Colonic mucosa (tissue), 4 donors: ENCODE measurements at places on chromosomes 2 and 18.
A peak's percentile ranks its signal among the peaks of the same experiment; 100 is the strongest.

DNA sequence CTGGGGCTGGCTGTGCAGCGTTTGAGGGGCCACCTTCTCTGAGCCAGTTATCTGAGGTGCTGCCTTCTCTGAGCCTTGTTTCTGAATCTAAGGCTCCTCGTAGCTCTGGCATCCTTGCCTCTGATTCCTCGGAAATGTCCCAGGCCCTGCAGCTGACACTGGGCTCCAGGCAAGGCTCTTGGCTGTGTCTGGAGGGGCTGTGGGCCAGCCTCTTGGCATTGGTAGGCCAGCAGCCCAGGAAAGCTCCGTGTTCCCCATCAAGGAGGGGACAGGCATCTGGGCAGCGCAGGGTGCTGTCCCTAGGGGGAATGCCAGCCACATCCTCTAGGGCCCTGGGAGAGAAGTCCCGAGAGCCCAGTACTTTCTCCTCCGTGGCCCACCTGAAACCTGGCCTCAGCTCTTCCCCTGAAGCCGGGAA lies 40.7 kb upstream of the TAF1B start:
- no peaks in the 10 kb centered on the region for H3K36me3 ChIP-seq
- no peak overlapping the region for H3K4me3 ChIP-seq

- no peak for DNase-seq
- H3K4me3 ChIP-seq, result no peak overlapping the region
- H3K27me3 ChIP-seq, result no peaks in the 10 kb centered on the region
- no peaks in the 10 kb centered on the region for H3K4me1 ChIP-seq
- no peak overlapping the region for H3K27ac ChIP-seq
- H3K36me3 ChIP-seq, result no peaks in the 10 kb centered on the region
These were observed 3.8 kb upstream of the TOGARAM2 start for GRCh38 chr2:28977176-28977875.

DNA sequence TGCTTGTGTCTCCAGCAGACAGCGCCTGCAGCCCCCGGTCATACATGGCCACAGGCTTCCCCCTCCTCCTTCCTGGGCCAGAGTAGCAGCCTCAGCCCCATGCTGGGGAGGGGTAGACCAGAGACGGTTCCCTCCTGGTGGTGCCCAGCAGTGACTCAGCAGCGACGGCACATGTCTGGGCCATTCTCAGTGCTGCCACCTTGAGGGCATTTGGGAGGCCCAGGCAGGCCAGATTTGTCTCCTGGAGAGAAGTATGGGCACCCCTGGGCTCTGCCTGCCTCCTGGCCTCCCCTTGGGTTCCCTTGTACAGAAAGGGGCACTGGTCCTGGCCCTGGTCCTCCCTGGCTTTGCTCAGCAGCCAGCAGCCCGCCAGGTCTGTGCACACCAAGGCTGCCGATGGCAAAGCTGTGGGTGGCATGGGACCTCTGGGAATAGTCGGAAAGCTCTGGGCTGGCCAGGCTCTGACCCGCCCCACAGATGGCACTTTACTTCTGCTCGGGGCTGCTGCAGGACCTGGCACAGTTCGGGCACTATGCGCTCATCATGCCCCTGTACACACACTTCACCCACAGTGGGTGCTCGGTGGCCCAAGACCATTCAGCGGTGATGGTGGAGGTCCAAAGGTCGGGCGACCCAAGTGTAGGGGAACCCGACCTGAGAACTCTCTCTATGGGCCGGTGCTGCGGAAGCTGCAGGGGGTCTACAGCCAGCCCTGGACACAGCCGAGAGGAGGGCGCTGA lies 11.4 kb upstream of the ALPI start:
- no peak overlapping the region for H3K4me3 ChIP-seq
- H3K4me1 ChIP-seq, result no peaks in the 10 kb centered on the region
- no peaks in the 10 kb centered on the region for H3K36me3 ChIP-seq
- DNase-seq, result peak; percentile 72
- H3K27me3 ChIP-seq, result no peaks in the 10 kb centered on the region

- H3K4me1 ChIP-seq, result no peaks in the 10 kb centered on the region
- no peak for DNase-seq
- H3K36me3 ChIP-seq, result no peaks in the 10 kb centered on the region
- no peak overlapping the region for H3K27ac ChIP-seq
These were observed 187.8 kb upstream of the FAM98A start for GRCh38 chr2:33786881-33787280.

- DNase-seq, result no peak
- no peak overlapping the region for H3K4me3 ChIP-seq
- H3K4me1 ChIP-seq, result no peaks in the 10 kb centered on the region
- no peaks in the 10 kb centered on the region for H3K27me3 ChIP-seq
- no peak overlapping the region for H3K27ac ChIP-seq
- H3K36me3 ChIP-seq, result no peaks in the 10 kb centered on the region
These were observed 12.7 kb downstream of the COL3A1 start for GRCh38 chr2:188986839-188987238.

- DNase-seq, result peak; percentile 36
- H3K4me1 ChIP-seq, result no peaks in the 10 kb centered on the region
- no peaks in the 10 kb centered on the region for H3K27me3 ChIP-seq
- H3K36me3 ChIP-seq, result no peaks in the 10 kb centered on the region
These were observed 645 bp downstream of the KCTD18 start for GRCh38 chr2:200509235-200509611.

- H3K36me3 ChIP-seq, result no peaks in the 10 kb centered on the region
- H3K4me1 ChIP-seq, result no peaks in the 10 kb centered on the region
- H3K4me3 ChIP-seq, result no peak overlapping the region
- no peak for DNase-seq
- H3K27me3 ChIP-seq, result no peaks in the 10 kb centered on the region
- no peak overlapping the region for H3K27ac ChIP-seq
These were observed 7.6 kb downstream of the CYBRD1 start for GRCh38 chr2:171529914-171530313.

DNA sequence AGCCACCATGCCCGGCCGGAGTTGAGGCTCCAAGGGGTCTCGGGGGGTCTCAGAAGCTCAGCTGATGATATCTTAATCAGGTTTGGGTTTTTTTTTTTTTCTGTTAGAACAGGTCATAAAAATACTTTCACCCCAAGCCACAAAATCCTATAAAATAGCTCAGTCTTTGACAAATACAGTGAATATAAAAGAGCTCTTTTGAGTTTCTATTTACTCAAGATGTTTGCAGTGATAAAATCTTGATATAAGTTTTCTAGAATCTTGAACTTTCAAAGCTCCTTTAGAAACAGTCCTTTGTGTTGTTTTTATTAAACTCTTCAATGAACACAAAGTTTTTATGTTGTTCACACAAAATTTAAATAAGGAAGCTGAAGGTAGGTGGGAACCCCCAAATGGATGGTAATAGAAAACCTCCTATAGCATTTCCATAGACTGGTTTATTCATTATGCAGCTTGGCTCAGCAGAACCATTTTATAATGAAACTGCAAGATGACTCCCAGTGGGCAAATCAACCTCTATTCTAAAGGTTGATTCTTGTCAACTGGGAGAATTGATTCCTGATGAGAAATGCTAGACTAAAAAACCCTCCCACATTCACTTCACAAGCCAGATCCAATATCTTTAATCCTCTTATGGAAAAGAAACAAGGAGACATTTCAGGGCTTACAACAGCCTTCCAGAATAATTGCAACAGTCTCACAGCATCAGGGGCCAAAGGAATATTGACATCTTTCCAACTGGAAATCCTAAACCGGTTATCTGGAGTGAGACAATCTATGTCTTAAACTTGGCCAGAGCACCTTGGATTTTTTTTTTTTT lies 13.6 kb upstream of the NARS1 start:
- no peaks in the 10 kb centered on the region for H3K27me3 ChIP-seq
- H3K4me1 ChIP-seq, result no peaks in the 10 kb centered on the region
- H3K4me3 ChIP-seq, result no peak overlapping the region
- no peak for DNase-seq
- no peak overlapping the region for H3K27ac ChIP-seq
- H3K36me3 ChIP-seq, result no peaks in the 10 kb centered on the region

DNA sequence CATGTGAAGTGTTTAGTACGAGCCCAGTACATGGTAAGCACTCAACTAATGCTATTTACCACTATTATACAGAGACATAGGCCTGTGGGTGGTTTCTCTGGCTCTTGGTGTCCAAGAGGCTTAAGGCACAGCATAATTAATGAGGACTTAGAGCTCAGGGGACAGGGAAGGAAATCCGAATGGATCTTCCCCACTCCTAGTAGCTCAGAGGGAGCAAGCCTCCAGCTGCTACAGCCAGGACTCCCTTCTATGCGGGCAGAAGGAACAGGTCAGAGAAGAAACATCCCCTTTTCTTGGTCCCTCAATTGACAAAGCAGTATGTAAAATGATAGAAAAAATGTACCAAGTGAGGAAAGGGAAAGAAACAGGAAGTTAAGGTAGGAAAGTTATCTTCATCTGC lies 261.3 kb upstream of the STON1 start:
- no peaks in the 10 kb centered on the region for H3K4me1 ChIP-seq
- no peak overlapping the region for H3K4me3 ChIP-seq
- no peak overlapping the region for H3K27ac ChIP-seq
- H3K27me3 ChIP-seq, result no peaks in the 10 kb centered on the region
- DNase-seq, result no peak

- no peaks in the 10 kb centered on the region for H3K27me3 ChIP-seq
- no peak overlapping the region for H3K4me3 ChIP-seq
- no peaks in the 10 kb centered on the region for H3K4me1 ChIP-seq
- no peak overlapping the region for H3K27ac ChIP-seq
These were observed 4.4 kb upstream of the CCDC150 start for GRCh38 chr2:196635156-196635555.
